ENCODE measurements at places on chromosomes 4 and X.
A peak's percentile ranks its signal among the peaks of the same experiment; 100 is the strongest.

DNA sequence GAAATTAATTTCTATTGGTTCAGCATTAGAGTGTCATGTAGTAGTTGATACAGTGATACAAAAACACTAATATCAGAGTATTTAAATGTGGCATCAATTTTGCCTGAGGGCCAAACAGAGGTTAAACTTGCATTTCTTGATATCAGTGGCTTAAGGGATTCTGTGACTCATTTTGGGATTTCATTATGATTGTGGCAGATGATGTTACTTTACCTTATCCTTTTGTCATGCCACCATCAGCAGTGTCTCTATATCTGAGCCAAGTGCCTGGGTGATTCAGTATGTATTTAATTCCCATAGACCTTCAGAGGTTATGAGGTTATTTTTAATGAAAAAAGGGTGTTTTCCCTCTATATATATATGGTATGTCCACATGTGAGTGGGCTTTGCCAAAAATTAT lies 582.9 kb downstream of the ADGRL3 start:
- DNase-seq = no peak

DNA sequence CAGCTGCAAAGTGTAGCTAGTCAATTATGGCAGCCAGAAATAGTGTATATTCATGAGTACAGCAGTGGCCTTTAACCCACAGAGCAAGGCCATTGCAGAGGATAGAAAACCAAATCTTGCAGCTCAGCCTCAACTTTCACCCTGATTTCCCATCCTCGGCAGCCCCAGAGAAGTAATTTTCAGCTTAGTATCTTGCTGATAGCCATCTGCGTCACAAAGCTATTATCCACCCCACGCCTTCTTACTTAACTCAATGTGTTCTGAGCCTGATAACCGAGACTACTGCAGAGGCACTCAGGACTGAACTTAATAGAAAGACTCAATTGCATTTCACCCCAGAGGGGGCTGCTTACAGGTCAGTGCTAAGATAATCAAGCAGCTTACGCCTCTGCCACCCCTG lies 174.5 kb upstream of the MAOA start:
- no peak for DNase-seq

DNA sequence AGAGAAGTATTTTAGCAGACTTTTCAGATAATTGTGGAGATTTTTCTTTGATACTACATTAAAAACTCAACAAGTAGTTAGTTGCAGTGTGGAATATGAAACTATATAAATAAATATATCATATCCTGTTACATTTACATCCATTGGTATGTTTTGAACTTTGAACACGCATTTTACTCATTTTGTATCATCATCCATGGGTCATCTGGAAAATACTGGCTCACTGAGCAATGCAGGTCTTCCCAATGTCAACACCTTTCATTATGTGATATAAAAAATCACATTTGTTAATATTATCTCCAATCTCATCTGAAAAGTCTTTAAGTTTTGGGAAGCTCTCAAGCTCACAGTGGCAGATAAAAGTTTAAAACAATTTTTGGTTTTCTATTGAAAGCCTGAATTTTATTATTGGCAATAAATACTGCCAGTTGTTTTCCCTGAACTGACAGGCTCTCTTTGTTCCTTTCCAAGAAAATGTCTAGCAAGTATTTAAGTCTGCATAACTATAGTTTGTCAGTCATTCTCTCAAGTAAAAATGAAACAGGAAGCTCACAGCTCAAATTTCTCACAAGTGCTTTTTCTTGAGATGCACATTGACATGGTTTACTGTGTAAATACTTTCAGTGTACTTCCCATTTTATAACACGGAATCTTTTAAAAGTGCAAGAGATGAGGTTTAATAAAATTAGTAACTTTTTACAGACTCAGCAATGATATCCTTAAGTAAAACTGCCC lies 183.5 kb upstream of the GPC4 start:
- DNase-seq = no peak

DNA sequence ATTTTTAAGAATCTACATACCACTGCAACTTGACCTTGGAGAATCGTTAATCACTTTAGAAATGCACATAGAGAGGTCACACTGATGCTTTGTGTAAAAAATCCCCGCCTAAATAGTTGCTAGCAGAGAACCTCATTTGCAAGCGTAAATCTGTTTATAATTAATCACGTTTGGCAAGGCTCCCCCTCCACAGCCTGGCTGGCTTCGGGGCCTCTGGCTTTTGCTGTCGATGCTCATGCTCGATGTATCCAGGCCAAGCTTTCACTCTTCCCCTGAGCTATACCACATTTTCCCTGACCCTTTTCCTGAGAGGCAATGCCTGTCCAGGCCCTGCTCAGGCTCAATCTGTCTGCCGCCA lies 23.4 kb downstream of the CYTL1 start:
- no peak for DNase-seq

DNA sequence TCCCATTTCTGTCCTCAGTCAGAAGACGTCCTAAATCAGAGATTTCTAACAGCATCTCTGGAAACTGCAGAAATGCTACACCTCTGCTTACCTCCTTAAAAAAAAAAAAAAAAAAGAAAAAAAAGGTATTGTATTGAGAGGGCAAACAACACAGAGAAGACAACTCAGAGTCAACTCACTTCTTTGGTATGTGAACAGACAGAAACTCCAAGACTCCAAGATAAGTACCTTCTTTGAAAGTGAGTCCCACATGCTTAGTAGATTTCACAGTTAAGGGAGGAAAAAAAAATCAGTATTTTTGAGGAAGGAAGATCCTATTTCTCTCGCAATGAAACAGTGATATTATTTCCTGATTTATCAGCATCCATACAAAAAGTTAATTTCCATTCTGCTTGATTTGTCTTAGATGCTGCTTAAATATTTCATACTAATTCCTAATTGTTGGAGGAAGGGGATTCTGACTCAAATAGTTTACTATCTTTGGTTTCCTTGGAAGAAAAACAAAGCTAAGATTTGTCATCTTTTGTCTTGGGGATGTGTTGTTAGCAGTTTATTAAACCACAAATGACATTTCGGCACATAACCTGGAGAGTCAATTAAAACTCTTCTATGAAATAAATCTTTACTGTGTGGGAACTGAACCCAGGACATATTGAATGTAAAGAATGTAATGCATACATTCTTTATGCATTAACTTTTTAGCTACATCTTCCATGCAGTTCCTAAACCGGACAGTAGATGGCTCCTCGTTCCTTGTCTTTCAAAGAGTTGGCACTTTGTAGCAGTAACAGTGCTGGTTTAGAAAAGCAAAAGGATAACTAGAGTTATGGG lies 4.7 kb downstream of the RASGEF1B start:
- peak; percentile 15 for DNase-seq

DNA sequence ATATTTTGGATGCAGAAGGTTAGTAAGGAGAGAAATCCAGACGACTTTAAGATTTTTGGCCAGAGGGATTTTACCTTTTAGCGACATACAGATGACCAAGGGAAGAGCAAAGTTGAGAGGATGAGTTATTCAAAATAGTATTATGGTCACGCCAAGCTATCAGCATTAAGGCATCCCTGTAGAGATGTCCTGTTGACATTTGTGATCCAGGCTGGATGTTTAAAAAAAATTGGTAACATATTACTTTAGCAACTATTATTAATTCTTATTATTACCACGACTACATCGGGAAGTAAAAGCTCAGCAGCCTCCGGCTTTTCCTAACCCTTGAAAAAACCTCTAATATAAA lies 562 bp upstream of the OSTC start:
- DNase-seq = no peak

DNA sequence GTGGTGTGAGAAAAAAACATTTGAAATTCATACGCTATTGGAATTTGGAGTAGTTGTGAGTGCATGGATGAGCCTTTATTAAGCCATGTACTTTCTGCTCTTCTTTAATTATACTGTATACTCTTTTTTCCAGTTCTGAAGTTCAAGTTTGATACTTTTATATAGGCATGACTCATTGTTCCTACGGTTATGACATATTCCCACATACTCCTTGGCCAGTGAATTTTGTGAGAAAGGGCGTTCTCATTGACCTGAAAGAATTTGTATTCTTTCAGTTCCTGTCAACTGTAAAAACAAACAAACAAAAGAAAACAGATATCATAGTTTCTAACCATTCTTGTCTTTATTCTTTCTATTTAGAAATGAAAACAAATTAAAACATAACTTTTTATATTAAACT lies 407.3 kb downstream of the MAPK10 start:
- DNase-seq = no peak

DNA sequence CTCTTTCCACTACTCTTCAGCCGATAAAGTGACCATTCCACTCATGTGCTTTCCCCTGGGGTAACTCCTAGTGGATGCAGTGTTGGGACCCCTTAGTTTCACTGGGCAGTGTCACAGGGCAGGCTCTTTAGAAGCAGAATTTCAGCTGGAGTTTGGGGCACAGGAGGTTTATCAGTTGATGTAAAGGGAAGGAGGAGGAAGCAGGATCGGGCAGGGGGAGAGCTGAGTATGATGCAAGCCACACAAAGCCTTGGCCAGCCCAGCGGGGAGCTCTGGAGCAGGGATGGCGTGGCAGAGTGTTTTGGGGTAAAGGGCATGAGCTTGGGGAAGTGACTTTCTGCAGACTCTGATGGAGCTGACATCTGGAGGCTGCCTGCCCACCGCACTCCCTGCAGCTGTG lies 19.3 kb downstream of the WDR13 start:
- DNase-seq = no peak

GRCh38 chr4:71608678-71609071 lies 175.2 kb downstream of the GC start:
- no peak for DNase-seq

DNA sequence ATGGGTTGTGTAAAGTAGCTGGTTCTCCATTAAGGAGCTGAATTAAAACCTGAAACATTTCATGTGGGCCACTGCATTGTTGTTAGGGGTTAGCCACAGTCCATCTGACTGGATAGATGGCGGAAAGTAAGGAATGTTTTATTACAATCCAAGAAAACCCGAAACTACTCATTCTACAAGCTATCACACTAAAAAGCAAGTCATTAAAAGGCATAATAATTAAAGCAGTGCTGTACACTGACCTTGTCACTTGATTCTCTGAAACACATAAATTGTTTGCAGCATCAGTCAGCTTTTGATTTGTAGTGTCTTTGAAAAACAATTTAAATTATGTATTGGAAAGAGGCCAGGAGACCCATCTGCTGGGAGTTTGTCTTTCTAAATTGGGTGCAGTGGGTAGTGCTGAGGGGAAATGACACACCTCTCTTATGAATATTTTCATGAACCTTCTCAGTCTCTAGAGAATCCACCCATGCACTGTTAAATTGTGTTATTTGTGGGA lies 75.7 kb upstream of the ANK2 start:
- DNase-seq = no peak

- no peak for DNase-seq
Observed at GRCh38 chr4:15610855-15611254, 44.3 kb downstream of the FBXL5 start.

GRCh38 chrX:107682256-107682655 lies 53.9 kb downstream of the PRPS1 start:
- no peak for DNase-seq

DNA sequence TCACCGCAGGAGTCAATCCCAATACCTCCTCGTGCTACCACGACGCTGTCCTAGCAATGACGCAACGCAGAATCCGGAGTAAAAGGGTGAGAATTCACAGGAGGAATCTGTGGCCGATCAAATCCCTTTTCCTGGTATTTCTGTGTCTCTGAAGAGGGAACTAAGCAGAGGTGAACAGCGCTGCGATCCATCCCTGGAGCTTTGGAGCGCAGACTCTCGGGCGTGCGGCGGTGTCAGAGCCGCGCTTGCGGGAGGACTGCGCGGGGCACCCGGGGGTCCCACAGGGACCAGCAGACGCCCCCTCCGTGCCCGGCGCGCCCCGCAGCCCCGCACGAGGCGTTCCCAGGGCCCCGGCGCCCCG lies 17.2 kb upstream of the ZNF718 start:
- no peak for DNase-seq
